Left ventricle myocardium superior (tissue), 1 donor: ENCODE measurements at places on chromosomes 7 and 10. TPM values are rescaled to one million over a fixed set of nuclear protein-coding genes. Genes with fewer than 3 reads are reported as not detected.
A peak's percentile ranks its signal among the peaks of the same experiment; 100 is the strongest.

GRCh38 chr7:7639421-7639820 is 1.1 kb upstream of the UMAD1 start:
- no peak for DNase-seq

GRCh38 chr10:50224330-50224952 is 26.9 kb downstream of the ASAH2 start:
- DNase-seq, result no peak

DNA sequence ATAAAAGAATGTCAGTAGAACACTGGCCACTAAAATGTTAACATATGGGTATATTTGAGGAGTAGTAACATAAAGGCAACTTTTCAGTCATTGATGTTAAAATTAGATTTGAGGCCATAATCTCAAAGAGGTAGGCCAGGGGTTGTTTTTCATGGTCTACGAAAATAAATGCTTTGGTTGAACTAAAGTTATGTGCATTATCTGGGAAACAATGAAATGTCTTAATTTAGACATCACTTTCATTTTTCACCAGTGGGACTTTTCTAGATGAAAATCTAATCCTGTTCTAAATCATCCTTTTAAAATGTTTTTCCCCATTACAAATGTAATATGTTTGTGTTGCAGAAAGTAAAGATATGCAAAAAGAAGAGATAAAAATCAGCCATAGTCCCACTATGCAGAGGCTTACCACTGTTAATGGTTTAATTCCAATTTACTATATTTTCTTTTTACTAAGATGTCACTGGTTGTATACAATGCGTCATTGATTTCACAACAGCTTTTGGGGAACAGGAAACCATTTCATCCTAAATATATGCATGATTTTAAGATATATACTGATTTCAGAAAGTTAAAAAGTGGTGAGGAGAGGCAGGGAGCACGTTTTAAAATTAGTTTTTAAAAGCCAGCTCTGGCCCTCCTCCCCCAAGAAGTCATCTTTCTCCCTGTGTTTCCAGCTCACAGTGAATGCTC is 64.3 kb downstream of the ARID5B start:
- no peak for DNase-seq

Gene ZNF438
- 13.9 TPM for total RNA-seq

- no peak for DNase-seq
Observed at GRCh38 chr7:25857376-25858067, 294.5 kb upstream of the NFE2L3 start.

Gene PDIA4
- total RNA-seq, result 35.1 TPM

- DNase-seq, result no peak
Observed at GRCh38 chr7:11648101-11648500, 183.9 kb downstream of the THSD7A start.

GRCh38 chr7:39172137-39172536 is 194.4 kb downstream of the POU6F2 start:
- no peak for DNase-seq

GRCh38 chr10:132712743-132713142 is 73.2 kb downstream of the NKX6-2 start:
- peak; percentile 6 for DNase-seq

DNA sequence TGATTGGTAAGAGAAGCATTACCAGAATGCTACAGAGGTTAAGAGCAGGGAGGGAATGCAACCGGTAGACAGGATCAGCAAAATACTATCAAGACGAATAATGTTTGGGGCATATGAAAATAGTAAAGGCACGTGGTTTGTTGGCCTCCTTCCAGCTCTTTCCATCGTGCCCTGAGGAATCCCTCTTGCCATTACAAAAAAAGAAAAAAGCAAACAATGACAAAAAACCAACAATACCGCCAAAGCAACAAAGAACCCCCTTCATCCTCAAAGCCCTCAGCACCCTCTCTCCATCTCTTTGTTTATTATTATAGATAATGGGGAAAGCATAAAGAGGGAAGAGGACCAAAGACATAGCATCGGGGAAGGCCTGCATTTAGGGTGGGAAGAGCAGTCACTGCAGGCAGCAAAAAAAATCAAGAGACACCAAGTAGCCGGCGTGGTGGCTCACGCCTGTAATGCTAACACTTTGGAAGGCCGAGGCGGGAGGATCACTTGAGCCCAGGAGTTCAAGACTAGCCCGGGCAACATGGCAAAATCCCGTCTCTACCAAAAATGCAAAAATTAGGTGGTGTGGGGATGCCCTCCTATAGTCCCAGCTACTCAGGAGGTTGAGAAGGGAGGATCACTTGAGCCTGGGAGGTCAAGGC is 78.0 kb downstream of the HIP1 start:
- no peak for DNase-seq
